ENCODE measurements at places on chromosomes 4 and X.

DNA sequence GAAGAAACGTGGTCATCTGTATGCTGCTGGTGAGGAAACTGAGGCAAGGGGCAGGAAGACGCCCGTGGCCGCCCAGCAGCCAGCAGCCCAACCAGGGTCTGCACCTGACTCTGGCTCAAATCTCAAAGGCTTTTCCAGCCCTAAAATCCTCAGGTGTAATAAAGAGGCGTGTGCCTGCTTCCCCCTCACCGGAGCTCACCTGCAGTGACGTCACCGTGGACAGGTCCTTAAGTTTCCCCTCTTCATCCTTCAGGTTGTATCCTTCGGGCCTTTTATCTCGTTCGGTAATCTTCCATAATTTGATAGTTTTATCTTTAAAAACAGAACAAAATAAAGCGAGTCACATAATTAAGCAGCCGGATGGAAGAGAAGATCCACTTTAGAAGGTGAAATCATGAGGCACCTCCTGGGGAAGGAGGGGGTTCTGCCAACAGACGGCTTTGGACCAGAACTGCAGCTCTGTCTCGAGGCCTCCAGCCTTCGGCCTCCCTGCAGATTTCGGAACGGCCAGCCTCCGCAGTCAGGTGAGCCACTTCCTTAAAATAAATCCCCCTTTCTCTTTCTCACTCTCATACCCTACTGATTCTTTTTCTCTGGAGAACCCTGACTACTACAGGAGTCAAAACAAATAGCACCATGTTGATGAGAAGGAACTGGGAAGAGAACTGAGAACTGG, 96.7 kb downstream of the PPP2R2C start:
- DNase-seq = no peak

DNA sequence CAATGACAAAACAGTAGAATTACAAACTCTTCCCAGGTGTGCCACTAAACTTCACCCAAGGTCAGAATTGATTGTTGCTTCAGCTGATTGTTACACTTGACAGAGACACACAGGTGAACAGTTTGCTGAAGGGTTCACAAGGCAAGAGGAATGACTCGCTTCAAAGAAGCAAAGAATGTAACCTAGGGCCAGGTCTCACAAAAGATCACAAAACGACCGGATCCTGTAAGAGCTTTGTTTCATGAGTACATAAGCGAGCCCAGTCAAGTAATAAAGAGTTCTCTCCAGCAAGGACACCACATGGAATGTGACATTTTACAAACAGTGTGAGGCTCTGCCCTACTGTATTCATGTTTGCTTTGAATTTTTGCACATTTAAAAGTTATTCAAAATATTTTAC, 9.1 kb downstream of the LNX1 start:
- DNase-seq = no peak

DNA sequence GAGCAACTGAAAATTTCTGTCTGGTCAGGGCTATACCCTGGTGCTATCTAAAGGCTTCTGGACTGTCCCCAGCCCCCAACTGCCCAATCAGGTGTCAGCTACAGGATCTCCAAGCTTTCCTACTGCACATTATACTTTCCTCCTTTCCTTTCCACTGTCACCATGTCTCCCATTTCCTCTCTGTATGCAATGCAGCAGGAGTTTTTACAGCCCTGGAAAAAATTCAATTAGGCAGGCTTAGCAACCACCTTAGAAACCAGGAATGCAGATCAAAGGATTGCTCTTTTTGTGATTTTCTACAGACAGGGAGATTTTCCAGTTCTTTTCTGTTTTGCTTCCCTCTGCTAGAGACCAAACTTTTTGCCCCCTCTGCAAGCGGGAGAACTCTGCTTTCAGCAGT, 6.0 kb upstream of the NAF1 start:
- no peak for DNase-seq

DNA sequence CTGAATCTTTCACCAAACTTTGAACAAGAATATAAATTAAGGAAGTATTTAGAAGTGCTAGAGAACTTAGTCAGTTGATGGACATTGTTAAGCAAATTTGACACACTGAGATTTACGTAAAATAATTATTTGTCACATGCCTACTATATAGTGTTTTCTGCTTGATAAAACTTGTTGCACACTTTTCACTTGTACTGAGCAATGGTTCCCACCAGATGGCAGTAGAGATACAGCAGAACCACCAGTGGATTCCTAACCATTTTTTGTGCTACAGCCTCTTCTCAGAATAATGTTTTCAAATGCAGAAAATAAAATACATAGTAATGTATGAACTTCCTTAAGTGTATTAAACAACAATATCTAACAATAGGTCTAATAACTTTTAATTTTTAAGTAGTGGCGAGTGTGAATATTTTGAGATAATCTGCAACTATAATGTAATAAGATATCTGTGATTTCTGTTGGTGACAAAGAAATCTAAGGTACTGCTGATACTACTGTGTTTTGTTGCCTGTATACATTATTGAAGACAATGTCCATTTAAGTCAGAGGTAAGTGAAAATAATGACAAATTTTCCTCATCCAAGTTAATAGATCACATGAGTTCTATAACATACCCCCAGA, 81.2 kb downstream of the APOOL start:
- peak; percentile 12 for DNase-seq

GRCh38 chrX:29453333-29453732, 762.0 kb upstream of the MAGEB2 start:
- no peak for DNase-seq

GRCh38 chrX:96394598-96394997, 290.0 kb upstream of the DIAPH2 start:
- DNase-seq = no peak

GRCh38 chr4:52560844-52561280, 98.2 kb downstream of the USP46 start:
- DNase-seq = no peak

DNA sequence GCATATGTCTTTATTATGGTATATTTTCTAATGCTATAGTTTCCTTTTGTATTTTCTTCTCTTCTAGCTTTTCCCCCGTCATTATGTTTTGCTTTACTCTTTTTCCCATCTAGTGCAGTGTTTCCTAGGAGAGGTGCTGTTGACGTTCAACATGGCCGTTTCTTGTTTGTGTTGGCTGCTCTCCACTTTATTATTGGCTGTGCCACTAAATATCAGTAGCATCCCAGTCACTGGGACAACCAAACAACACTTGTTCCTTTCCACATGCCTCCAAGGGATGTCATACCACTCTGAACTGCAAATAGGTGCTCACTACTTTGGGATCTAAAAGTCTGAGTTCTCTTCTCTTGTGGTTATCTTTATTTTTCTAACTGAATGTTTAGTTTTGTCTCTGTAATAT, 26.5 kb downstream of the GBA3 start:
- DNase-seq = no peak

- no peak for DNase-seq
Observed at GRCh38 chrX:133723930-133724329, 261.5 kb downstream of the GPC3 start.

DNA sequence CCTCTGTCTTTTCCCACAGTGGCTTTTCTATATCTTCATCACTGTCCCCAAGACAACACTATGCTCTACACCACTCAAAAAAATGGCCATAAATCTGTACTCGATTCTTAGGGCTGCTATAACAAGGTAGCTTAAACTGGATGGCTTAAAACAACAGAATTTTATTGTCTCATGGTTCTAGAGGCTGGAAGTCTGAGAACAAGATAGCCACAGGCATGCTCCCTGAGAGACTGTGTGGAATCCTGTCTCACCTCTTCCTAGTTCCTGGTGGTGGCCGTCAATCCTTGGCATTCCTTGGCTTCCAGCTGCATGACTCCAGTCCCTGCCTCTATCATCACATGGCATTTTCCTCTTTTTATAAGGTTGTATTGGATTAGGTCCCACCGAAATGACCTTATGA, 70.7 kb upstream of the DCLK2 start:
- DNase-seq = no peak

DNA sequence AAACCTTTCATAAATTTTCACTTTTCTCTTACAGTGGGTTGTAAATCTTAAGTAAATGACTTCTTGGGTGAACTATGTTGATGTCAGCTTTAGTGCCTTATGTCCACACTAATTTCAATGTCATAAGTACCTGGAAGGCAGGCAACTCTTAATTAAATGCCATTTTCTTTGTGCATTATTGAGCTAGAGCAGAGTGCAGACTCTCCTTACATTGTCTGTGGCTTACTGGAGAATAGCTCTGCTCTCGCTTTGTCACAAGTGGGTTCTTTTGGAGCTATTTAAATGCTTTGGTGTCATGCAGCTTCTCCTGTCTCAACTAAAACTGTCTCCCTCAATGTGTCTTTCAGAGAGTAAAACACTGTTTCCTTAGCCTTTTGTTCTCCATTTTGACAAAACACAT, 411.6 kb downstream of the STIM2 start:
- DNase-seq = no peak
